Putamen (tissue), 1 donor: ENCODE measurements at places on chromosomes 5 and 9.
A peak's percentile ranks its signal among the peaks of the same experiment; 100 is the strongest.

GRCh38 chr9:759983-760736, 81.3 kb upstream of the DMRT1 start:
- DNase-seq, result no peak

DNA sequence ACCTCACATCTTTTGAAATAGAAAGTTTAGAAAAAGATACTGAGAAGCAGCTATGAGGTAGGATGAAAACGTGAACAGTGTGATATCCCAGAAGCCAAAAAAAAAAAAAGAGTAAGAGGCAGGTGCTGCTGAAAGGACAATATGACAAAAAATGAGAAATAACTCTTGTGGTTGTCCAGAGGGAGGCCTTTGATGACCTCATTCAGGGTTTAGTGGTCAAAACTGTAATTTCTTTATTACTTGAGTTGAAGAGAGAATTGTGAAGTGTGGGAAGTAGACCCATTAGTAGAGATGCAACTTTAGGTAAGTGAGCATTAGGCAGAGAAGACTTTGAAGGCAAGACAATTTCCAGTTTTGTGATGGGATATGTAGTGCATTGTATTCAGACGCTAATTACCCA, 1306.3 kb upstream of the ACO1 start:
- no peak for DNase-seq

- DNase-seq, result no peak
Observed at GRCh38 chr5:14054965-14055963, 87.9 kb upstream of the TRIO start.

- no peak for DNase-seq
Observed at GRCh38 chr9:120630333-120630732, 50.4 kb upstream of the CDK5RAP2 start.

GRCh38 chr5:139655727-139656271, 7.7 kb downstream of the CXXC5 start:
- DNase-seq, result no peak

DNA sequence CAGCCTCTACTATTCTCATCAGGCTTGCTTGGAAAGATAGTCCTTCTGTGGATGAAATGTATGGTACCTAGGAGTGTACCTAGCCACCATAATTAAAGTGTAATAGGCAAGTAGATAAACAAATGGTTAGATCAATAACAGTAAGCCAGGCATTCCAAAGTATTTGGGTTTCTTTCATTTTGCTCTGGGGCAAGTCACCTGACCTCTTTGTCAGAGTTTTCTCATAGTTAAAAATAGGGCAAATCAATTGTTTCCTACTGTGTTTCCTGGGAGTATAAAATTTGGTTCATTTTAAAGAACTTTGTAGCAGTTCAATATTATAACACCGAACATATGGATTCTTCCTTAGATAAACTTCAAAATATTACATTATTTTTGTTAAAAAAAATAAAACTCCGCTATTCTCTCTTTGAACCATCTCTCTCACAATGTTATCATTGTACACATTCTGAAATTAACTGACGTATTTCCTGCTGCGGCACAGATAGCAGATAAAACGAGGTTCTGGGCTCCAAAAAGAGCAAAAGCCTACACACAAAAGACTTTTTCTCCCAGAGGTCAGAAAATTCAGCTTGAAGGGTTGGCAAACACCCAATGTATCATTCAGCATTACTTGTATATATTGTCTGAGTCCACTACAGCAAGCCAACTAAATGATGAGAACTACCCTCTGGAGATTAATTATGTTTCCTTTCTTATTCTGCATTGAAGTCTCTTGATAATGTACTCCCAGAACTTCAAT, 267.9 kb downstream of the COX7C start:
- no peak for DNase-seq

- peak; percentile 86 for DNase-seq
Observed at GRCh38 chr9:20356403-20357036, 265.8 kb downstream of the MLLT3 start.

DNA sequence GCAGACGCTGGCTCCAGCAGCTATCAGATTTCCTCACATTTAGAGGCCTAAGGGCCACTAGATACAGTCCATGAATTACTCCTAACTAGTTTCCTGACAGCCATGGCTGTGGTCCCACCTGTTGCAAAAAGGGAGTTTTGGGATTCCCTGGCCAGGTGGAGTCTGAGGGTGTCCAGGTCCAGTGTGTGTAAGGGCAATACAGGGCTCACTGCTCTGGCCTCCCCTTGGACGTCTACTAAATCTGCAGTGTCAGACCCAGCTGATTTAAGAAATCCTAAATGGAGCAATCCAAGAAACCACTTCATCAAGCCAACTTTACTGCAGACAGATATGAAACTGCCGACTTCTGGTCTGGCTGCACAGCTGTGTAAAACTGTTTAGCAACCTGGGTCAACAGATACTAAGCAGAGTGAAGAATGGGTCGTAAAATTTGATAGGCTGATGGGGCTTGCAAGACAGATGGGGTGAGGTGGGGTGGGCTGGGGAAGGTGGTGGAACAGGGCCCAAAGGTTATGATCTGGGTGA, 116.4 kb downstream of the GADD45G start:
- DNase-seq, result no peak

GRCh38 chr9:105057551-105057950, 129.6 kb upstream of the ABCA1 start:
- no peak for DNase-seq

DNA sequence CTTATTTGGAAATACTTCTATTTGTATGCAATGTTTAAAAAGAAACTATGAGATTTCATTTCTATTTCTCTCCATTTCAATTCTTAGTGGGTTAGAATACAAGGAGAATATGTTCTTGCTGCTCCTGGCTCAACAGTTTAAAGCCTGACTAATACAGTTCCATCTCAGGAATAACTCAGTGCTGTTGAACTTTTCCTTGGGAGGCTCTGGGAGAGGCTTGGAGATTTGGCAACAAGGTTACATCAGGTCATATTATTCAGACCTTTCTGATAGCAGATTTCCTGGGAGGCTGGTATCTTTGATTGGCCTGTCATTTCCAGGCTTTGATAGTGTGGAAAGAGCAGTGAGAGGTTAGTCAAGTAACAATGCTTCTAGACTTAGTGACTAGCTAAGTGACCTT, 481.7 kb upstream of the KLF4 start:
- no peak for DNase-seq

- no peak for DNase-seq
Observed at GRCh38 chr5:173829826-173830225, 58.3 kb upstream of the CPEB4 start.

GRCh38 chr5:60703944-60704343, 4.0 kb upstream of the DEPDC1B start:
- DNase-seq, result no peak
